ENCODE measurements at places on chromosomes 3 and 15.

GRCh38 chr3:52237657-52238172 lies 1.2 kb downstream of the TWF2 start:
- DNase-seq, result no peak

GRCh38 chr15:90479656-90480055 lies 50.1 kb upstream of the CRTC3 start:
- DNase-seq, result no peak

DNA sequence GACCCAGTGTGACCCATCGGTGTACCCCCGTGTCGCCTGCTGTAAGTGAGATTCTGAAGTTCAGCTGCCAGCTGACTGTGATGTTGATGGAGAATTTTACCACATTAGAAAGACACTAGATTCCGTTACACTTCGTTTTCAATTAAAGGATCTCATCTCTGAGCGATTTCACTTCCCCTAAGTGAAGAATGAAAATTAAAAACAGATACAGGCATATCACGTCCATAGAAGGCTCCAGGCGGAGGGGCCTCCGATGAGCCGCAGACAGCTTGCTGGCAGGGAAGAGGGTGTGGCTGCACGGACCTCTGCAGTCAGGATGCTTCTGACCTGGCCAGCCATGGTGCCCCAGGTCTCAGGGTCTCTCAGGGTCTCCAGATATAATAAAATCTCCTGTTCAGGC lies 6.6 kb upstream of the CPN2 start:
- no peak for DNase-seq

- no peak for DNase-seq
Observed at GRCh38 chr15:80890341-80891005, 99.1 kb downstream of the MESD start.

- DNase-seq, result no peak
Observed at GRCh38 chr3:55000546-55000945, 72.7 kb upstream of the LRTM1 start.

- no peak for DNase-seq
Observed at GRCh38 chr3:17219593-17219992, 334.8 kb downstream of the PLCL2 start.

GRCh38 chr15:53658255-53658654 lies 101.2 kb downstream of the WDR72 start:
- DNase-seq, result no peak

GRCh38 chr15:88631464-88632028 lies 7.3 kb upstream of the ISG20 start:
- DNase-seq, result no peak
